T-helper 2 cell (primary cell): ENCODE measurements at places on chromosomes 11 and 22.

- DNase-seq, result no peak
These were observed 649 bp downstream of the MS4A15 start for GRCh38 chr11:60757231-60757800.

DNA sequence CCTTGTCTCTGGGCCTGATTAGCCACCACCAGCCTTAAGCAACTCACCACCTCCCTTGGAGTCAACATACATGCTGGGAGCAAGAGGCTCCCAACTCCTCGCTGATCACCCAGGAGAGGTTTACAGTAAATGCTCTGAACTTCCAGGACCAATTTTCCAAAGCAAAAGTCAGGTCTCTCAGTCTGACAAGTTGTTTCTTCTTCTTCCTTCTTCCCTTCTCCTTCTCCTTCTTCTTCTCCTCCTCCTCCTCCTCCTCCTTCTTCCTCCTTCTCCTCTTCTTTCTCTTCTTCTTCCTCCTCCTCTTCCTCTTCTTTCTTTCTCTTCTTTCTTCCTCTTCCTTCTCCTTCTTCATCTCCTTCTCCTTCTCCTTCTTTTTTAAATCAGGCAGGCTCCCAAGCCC lies 148.2 kb downstream of the NECTIN1 start:
- no peak for DNase-seq

- no peak for DNase-seq
These were observed 279.1 kb upstream of the PLET1 start for GRCh38 chr11:112539741-112540140.

GRCh38 chr22:25448435-25449051 lies 115.9 kb upstream of the GRK3 start:
- DNase-seq, result no peak

GRCh38 chr11:84292006-84292405 lies 1005.8 kb upstream of the CCDC90B start:
- no peak for DNase-seq

GRCh38 chr11:74988541-74989259 lies at the start of gene NEU3:
TSS of gene NEU3 (plus strand) at chr11:74988933. CDS start at chr11:74989061, 128 bp downstream.
- DNase-seq, result peak; percentile 68

- DNase-seq, result no peak
These were observed 12.6 kb downstream of the UPB1 start for GRCh38 chr22:24507716-24508115.

- peak; percentile 71 for DNase-seq
These were observed 36.6 kb upstream of the VPREB1 start for GRCh38 chr22:22207845-22208564.

- DNase-seq, result no peak
These were observed 74.4 kb downstream of the SLC36A4 start for GRCh38 chr11:93123351-93123898.

DNA sequence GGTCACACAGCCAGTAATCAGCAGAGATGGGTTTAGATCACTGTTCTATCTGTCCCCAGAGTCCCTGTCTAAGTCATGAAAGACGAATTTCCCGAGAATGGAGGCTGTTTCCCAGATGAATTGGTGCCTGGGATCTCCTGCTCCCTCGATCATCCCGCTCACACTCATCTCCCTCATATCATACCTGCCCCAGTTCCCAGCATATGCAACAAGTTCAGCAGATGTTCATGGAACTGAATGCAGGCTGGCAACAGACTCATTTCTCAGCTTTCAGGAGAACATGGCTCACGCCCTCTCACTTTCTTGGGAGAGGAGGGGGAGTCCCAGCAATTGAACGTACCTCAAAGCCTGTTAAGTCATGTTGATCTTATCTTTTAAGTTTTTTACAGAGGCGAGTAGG lies 22.1 kb downstream of the CD6 start:
- DNase-seq, result no peak

- no peak for DNase-seq
These were observed 616.3 kb downstream of the FAM181B start for GRCh38 chr11:82117362-82117761.

- DNase-seq, result no peak
These were observed 13.2 kb downstream of the VPS37C start for GRCh38 chr11:61147791-61148620.

DNA sequence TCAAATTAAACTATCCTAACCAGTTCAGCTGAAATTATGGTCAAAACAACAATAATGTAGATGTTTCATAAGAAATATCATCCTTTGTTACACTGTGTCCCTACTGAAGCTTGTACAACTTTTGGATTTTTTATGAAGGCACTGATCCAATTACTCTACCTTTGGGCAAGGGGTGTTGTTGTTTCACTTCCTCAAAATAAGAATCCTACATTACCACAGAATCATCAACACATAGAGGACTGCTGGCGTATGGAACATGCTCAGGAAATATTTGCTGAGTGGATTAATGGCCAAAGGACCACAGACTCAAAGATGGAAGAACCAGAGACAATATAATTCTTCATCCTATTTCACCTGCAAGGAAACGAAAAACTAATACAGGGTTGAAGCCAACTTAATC lies 907.5 kb upstream of the CCDC90B start:
- DNase-seq, result no peak

GRCh38 chr11:102716527-102716926 lies 8.2 kb downstream of the MMP8 start:
- DNase-seq, result no peak

- no peak for DNase-seq
These were observed 279.0 kb downstream of the TBC1D22A start for GRCh38 chr22:47041271-47042115.

GRCh38 chr11:59175091-59175501 lies 3.2 kb downstream of the DTX4 start:
- no peak for DNase-seq

- DNase-seq, result no peak
These were observed 29.8 kb downstream of the TOLLIP start for GRCh38 chr11:1279674-1280055.

- no peak for DNase-seq
These were observed 82.4 kb downstream of the DGCR2 start for GRCh38 chr22:19039796-19040280.

- DNase-seq, result no peak
These were observed 8.4 kb downstream of the BEST1 start for GRCh38 chr11:61958590-61958989.

DNA sequence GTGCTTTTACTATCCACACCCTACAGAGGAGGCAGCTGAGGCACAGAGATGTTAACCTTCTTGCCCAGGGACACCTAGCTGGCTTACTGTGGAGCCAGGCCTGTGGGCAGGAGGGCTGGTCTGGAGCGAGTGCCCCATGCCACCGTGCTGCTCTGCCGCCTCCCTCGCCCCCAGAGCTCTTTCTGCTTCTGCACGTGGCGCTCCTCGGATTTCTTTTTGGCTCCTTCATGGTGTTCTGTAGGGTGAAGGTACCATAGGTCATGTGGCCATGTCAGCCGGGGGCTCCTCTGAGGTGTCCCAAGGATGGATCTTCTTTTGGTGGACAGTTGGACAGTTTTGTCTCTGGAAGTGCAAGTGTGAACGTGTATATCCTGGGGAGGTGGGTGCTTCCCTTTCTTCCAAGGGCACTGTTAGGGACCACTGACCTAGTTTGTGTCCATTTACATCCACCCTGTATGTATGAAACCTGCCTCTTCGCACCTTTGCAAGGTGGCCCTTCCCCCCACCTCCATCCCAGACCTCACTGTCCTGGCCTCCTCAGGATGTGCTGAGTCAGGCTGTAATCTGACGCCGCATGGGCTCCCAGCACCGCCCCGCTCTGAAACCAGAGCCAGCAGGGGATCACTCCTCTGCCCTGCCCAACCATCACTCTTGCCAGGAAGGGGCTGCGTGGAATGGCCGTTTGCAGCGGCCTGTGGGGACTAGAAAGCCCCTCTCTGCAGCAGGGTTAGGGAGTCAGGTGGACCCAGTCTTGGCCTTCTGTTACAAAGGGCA lies 31.7 kb downstream of the POLR3H start:
- no peak for DNase-seq

DNA sequence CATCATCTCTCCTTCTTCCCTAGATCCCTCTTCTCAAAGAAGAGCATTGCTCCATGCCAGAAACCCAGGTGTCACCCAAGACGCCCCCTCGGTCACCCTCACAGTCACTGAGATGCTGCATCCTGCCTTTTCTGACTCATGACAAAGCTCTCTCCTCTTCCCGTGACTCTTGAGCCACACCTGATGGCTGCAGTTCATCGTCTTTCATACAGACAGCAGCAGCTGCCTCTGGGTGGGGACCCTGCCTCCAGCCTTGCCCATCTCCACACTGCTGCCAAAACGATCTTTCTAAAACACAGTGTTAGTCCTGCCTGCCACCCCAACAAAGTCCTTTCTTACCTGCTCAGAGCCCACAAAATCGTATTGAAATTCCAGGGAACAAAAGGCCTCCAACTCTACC lies 44.8 kb downstream of the BUD13 start:
- DNase-seq, result no peak
